ENCODE measurements at places on chromosomes 13 and 19.
A peak's percentile ranks its signal among the peaks of the same experiment; 100 is the strongest.

DNA sequence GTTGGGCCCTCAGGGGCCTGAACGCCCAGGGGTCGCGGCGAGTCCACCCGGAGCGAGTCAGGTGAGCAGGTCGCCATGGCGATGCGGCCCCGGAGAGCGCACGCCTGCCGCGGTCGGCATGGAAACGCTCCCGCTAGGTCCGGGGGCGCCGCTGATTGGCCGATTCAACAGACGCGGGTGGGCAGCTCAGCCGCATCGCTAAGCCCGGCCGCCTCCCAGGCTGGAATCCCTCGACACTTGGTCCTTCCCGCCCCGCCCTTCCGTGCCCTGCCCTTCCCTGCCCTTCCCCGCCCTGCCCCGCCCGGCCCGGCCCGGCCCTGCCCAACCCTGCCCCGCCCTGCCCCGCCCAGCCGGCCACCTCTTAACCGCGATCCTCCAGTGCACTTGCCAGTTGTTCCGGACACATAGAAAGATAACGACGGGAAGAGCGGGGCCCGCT lies at the start of gene CCNA1:
Gene CCNA1 (plus strand): TSS at position 390 of the 439 bp plus-strand sequence. CDS start 562 bp downstream, outside the sequence.
- DNase-seq = peak; percentile 12

GRCh38 chr19:29260477-29261317 lies 47.7 kb upstream of the UQCRFS1 start:
- DNase-seq = peak; percentile 31

DNA sequence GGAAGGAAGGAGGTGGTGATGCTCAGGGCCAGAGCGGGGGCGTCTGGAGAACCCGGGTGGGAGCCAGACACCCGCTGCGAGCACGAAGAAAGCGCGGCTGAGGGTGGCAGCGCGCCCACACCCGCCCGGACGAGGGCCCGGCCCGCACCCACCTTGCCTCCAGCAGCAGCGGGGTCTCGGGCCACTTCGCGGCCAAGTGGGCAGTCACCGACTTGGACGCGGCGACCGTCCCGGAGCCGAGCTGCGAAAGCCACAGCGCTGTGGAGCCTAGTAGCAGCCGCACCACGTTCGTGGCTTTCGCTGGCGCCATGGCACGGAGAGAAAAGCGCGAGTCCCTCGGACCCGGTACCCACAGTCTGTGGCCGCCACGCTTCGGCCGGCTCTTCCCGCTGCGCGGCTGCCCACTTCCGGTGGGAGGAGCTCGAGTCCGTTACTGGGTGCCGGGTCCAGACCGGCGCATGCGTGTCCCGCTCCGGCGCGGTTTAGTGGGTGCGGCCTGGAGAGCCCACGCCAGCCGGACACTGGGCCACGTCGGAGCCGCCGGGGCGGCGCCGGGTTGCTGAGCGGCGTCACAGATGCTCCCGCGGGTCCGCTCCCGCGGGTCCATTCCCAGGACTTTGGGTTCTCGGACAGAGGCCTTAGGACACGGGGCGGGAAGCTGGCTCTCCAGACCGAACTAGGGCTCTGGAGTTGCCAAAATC lies at the start of gene UGGT2:
Gene UGGT2 (minus strand): TSS at position 399 of the 701 bp plus-strand sequence. CDS start 89 bp downstream, at position 310.
- DNase-seq = no peak

GRCh38 chr13:80441968-80442367 lies 101.0 kb upstream of the SPRY2 start:
- no peak for DNase-seq

DNA sequence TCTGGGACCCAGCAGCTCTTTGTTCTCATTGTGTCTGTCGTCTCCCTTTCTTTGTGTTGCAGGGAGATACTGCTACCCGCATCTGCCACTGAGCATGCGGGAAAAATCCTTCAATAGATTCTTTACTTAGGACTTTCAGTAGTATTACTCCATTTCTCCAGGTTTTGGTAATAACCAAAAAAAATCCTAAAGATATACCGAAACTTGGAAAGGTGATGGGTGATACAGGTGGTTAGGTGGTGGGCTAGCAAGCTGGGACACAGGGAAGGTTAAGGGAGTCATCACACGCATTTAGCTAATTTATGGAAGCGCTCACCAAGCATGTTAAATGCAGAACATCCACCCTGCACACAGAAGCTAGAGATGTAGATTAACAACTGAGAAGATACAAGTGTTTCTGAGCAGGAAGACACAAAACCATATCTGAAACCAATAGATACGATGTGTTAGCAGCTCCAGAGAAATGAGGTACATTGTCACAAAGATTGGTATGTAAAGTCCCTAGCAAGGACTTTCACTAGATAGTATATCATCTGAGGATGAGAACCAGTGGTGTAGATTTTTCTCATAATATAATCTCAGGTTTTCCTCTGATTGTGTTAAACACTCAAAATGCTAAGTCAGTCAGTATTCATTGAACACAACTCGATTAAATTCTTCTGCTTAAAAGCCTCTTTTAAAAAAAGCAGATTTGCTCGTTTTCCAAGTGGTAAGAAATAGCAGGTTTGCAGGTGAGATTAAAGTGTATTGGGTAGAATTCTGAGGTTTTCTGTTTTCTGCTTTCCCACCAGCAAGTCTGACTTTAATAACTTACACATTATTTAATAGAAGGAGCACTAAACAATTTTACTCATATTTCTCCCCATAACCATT lies 1.2 kb upstream of the SLAIN1 start:
- no peak for DNase-seq

- no peak for DNase-seq
Observed at GRCh38 chr19:45733160-45733810, at the start of gene MEIOSIN. MEIOSIN (plus strand) TSS chr19:45733439; CDS start chr19:45735377, 1,938 bp downstream.

GRCh38 chr19:771332-771785 lies 20.4 kb downstream of the MISP start:
- peak; percentile 15 for DNase-seq

DNA sequence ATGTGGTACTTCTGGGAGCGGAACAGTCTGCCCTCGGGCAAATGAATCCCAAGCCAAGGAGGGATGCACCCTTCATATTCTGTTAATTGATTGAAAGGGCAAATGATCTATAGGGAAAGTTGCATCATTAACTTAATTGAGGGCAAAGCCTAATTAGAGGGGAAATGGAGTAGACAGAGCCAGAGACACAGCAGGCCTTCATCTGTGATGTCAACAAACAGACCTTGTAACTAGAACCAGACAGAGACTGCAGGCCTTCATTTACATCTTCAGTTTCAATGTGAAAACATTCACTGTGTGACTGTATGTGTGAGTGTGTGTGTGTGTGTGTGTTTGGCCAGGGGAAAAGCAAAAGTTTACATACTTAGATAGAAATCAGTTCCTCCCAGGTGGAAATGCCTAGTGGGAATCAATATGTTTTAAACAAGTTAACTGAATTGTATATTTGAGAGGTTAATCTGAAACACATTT lies 126.4 kb downstream of the SPRY2 start:
- DNase-seq = no peak

DNA sequence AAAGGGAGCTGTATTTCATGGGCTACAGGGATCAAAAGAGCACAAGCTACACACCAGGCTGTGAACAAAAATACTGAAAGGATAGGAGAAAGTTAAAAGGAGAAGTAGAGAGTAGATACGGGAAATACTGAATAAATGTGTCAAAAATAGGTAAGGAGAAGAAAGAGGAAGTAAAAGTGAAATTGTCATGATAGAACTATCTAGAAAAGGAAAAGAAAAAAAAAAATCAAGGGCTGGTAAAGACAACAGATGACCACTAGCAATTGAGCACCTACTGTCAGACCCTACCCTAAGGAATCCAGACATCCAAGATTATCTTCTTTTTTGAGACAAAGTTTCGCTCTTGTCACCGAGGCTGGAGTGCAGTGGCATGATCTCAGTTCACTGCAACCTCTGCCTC lies 4.8 kb downstream of the RUBCNL start:
- DNase-seq = no peak

GRCh38 chr19:28577233-28577632 lies 635.7 kb downstream of the UQCRFS1 start:
- DNase-seq = no peak

- no peak for DNase-seq
Observed at GRCh38 chr13:66895780-66896179, 334.4 kb downstream of the PCDH9 start.

DNA sequence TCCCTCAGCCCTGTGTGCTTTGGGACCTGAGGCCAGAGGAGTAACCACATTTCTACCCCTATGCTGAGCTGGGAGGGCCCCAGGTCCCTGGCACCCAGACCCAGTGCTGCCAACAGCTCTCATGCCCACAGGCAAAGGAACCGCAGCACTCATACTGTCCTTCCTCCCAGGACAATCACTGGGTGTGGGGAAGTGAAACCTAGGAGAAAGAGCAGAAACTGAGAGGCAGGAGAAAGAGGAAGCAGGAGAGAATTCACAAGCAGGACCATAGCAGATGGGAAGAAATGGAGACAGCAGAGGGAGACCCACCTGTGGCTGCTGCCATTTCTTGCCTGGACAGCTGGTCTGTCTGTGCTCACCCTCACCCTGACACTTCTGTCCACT lies 18.9 kb downstream of the CCDC97 start:
- no peak for DNase-seq

DNA sequence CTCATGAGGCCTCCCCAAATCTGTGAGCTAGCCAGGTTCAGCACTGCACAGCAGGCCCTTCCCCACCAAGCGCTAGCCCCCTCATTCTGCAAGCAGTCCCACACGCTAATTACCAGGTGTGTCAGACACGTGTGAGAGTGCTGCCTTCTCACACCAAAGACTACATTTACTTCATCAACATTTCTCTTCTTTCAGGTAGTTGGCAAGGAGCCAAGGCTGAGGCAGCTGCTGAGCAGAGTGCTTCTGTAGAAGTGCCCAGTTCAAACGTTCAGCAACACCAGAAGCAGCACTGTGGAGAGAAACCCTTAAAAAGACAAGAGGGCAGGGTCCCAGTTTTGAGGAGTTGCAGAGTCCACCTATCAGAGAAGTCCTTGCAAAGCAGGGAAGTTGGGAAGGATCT lies 6.4 kb downstream of the ZNF773 start:
- no peak for DNase-seq

DNA sequence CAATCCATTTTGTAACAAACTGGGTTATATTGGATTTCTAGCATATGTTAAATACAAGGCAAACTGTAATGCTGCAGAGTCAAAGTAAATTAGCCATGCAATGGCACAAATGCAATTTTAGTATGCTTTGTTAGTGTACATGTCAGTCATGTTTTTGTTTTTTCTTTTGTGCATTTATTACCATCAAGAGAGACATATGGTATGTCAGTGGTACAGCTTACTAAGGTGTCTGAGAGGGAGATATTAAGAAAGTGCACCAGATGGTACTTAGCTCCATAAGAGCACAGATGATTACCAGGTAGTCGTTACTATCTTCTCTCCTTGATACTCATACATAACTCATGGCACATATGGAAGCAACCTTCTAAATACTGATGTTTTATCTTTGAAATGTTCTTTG lies 550.3 kb downstream of the GPC5 start:
- no peak for DNase-seq

GRCh38 chr19:34838248-34838647 lies 65.2 kb upstream of the ZNF599 start:
- no peak for DNase-seq

DNA sequence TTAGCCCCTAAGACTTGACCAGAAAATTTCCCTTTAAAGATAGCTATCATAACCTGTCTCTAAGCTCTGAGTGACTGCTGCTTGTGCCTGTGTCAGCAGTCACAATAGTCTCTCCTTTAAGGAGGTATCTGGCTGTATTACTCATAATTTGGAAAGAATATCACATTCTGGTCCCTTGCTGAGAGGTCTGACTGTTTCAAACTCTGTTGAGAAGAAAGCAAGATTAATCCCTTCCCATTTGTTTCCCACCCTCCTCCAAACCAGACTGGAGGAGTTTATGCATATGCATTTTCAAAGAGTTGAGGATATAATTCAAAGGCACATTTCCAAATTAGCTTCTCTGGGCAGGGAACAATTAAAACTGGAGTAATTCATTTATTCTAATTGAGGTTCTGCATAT lies 2.3 kb downstream of the HTR2A start:
- no peak for DNase-seq

- DNase-seq = no peak
Observed at GRCh38 chr19:55165952-55166529, 372 bp downstream of the DNAAF3 start.

- no peak for DNase-seq
Observed at GRCh38 chr19:15633082-15633835, 7.4 kb upstream of the CYP4F3 start.

- no peak for DNase-seq
Observed at GRCh38 chr13:50016444-50016843, 1.2 kb downstream of the KCNRG start.

DNA sequence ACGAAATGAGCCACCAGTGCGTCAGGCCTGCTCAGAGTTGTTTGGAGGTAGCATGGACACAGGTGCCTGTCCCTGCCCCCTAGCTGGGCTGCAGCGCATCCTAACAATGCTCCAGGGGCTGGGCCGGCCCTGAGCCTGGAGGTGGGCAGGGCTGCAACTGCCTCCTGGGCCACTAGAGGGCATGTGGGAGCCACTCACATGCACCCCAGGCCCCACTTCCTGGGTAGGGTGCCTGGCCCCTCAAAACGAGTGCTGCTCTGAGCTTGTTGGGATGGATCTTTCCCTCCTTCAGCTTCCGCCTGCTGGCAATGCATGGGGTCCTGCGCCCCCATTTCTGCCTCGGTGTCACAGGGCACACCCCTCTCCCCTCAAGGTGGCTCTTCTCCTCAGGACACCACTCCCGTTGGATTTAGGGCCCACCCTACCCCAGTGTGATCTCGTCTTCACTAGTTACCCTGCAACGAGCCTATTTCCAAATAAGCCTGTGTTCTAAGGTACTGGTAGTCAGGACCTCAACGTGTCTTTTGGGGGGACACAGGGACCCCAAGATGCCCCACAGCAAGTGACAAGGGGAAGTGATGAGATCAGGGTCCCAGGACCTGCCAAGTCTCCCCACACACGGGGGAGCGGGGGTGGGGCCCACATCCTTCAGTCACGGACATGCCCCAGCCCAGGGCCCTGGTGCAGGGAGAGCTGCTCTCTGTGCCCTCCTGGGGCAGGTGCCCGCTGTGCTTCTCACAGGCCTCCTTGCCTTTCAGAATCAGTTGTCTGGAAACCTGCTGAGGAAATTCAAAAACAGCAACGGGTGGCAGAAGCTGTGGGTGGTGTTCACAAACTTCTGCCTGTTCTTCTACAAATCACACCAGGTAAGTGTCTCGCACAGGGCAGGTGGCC lies 131.3 kb downstream of the STK24 start:
- peak; percentile 69 for DNase-seq

DNA sequence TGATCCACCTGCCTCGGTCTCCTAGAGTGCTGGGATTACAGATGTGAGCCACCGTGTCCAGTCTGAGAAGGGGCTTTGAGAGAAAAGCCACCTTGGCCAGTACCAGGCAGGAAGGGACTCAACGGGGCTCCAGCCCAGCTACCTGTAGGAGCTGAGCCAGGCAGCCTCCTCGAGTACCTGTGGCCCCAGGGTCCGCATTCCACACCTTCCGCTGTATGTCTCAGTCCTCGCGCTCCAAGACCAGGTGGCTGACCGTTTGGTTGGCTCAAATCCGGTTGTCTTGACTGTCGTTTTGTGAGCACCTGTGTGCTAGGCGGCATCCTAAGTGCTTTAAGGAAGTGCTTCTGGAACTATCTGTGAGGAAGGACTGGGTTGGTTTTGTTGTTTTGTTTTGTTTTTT lies 16.2 kb downstream of the MARK4 start:
- no peak for DNase-seq

GRCh38 chr19:29952177-29952576 lies 10.1 kb downstream of the URI1 start:
- no peak for DNase-seq
